ENCODE measurements at places on chromosomes 7 and 10.

DNA sequence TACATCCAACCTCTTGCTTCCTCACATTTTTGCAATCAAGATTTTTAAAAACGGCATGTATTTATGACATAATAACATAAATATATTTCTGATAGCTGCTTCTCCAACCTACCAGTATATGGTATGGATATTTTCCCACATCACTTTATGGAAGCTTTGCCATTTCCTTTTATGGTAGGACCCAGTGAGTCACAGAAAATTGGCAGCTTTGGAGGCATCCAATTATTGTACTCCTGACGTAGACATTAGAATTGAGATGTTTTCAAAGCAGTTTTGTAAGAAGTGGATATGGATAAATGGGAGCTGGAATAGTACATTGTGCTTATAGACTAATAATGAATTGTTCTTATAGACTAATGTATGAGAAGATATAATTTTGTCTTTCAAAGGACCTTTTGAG lies 23.8 kb upstream of the BICC1 start:
- no peak for DNase-seq

GRCh38 chr7:142134909-142135308 lies 23.4 kb downstream of the MGAM2 start:
- DNase-seq = no peak

GRCh38 chr7:128103498-128104107 lies 72.4 kb upstream of the LRRC4 start:
- no peak for DNase-seq

DNA sequence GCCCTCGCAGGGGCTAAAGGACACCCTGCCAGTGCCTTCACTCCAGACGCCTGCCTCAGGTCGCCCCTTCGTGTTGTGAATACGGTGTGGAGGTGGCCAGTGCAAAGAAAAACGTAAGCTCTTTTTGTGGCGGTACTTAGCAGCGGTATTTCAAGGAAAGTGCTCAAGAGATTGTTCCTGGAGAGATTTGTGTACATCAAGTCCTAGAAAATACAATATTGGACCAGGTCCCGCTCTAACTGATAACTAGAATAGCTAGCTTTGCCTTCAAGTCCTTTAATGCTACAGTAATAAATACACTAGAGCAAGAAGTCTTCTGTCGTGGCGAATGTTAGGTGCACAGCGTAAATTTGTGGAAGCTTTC lies 689 bp downstream of the PLCE1 start:
- DNase-seq = no peak

- no peak for DNase-seq
Measured at GRCh38 chr7:10934292-10934691, 39.4 kb upstream of the PHF14 start.

DNA sequence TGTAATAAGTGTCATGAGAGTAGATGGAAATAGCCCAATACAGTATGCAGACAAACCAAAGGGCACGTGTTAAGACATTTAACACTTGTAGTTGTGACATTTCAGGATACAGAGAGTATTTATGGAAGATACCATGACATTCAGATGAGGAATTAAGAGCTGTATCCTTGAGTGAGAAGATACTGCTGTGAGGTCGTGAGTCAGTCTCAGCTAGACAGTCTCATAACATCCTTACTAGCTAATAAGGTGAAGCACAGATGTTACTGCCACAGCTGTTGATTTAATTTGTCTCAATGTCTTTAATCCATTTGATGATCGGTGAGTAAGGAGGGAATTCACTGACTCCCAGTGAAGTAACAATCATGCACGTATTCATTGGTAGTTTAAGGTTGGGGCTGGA lies 288.0 kb upstream of the AKR1E2 start:
- DNase-seq = no peak

DNA sequence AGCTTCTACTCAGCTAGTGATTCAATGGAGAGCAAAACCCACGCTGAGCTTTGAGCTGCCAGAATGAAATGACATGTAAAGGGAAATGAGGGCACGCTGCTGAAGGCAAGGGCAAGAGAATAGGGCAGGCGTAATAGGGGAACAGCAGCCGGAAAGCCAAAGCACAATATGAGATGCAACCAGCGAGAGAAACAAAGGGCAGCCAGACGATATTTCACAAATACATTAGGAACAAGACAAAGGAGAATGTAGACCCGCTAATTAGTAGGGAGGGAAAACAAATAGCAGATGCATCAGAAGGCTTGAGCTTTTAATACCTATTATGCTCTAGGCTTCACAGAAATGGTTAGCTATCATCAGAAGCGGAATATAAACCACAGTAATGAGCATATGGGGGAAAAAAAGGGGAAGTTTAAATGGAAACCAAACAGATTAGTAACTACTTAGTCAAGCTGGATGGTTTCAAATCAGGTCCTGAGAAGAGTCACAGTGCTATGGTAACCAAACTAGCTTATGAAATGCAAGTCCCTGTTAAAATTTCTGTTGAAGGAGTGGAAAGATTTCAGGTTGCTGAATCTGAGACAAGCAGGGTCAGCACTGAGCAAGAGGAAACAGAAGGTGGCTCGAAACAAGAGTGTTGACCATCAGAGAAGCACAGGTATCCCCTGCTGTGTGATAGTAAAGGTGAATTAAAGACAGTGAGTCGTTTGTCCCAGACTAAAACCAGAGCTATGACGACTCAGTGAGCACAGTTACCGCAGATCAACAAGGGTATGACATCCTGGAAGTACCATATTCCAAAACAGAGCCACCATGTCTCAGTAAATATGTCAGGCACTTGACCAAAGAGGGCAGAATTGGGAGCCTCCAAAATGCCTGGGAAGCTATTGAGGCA lies 496.9 kb upstream of the CELF2 start:
- no peak for DNase-seq

DNA sequence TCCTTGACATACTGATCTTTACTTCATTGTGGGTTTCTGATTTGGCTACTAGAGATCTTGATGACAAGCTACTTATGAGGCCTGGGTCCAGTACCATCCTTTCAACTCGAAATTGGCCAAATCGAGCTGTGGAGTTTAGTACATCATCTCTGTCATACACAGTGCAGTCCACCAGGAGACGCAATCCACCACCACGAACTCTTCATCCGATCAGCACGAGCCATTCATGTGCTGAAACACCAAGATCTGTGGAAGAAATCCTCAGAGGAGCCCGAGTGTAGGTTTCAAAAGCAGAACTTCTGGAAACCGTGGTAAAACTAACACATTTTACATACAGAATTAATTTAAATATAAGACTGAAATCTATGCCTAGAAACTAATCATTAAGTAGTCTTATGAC lies 14.2 kb downstream of the DNAJC9 start:
- DNase-seq = no peak

DNA sequence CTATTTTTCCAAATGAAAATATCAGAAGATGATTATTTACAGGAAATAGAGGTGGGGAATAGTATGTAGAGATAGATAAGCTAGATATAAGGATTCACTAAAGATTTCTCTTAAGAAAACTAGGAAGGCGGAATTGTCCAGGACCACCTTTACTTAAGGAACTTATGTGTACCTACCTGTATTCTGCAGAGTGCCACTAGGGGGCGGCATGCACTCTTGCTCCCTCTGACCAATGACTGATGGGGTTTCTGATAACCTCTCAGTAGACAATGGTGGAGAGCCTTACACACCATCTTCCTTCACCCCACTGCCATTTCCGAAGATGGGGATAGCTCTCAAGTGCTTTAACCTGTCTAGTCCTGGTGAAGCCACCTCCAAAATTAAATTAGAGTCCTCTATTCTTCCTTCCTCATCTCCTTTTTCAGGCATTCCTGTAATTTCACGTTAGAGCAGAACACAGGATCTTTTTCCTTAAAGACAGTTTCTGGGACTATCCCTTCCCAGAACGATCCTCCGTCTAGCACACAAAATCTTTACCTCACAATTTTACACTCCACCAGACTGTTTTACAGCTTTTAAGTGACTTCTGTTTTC lies 453.1 kb downstream of the SORCS1 start:
- no peak for DNase-seq
